ENCODE measurements at places on chromosomes 3 and 15.

GRCh38 chr15:39255760-39256159 is 325.1 kb upstream of the THBS1 start:
- DNase-seq, result no peak

GRCh38 chr3:192881159-192881786 is 36.4 kb downstream of the MB21D2 start:
- DNase-seq, result no peak

- no peak for DNase-seq
Measured at GRCh38 chr3:52217409-52217805, 8.0 kb downstream of the TLR9 start.

- peak; percentile 66 for DNase-seq
Measured at GRCh38 chr3:38646630-38647029, 2.9 kb downstream of the SCN5A start.

GRCh38 chr3:39468108-39468436 is 592 bp downstream of the MOBP start:
- DNase-seq, result no peak

- no peak for DNase-seq
Measured at GRCh38 chr3:187979564-187979963, 174.4 kb upstream of the LPP start.

- DNase-seq, result peak; percentile 71
Measured at GRCh38 chr15:68795298-68795848, 25.3 kb downstream of the ANP32A start.

- DNase-seq, result peak; percentile 53
Measured at GRCh38 chr3:152271501-152272236, 2.9 kb downstream of the MBNL1 start.

GRCh38 chr15:58573270-58573669 is 141.5 kb downstream of the LIPC start:
- no peak for DNase-seq

DNA sequence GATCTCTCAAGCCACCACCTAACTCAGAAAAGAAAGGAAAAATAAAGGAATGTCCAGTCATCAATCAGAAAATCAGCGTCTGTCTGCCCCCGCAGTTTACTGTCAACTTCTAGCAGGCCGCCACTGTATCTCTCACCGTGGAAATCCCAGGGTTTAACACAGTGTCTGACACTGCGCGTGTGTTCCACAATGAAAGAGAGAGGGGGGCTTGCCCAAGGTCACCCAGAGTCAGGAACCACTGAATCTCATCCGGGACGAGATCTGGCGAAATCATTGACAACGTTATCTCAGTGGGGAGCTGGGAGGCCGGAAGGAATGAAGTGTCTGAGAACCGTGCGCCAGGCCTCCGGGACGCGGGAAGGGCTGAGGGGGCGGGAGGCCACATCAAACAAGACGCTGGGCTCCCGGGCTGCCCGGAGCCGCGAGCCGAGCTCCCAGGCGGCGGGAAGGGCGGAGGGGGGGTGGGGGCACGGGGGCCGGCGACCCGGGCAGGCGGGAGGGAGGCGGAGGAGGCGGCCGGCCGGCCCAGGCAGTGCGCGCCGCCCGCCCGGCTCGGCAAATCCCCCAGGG is 2.2 kb upstream of the HES1 start:
- DNase-seq, result peak; percentile 41

- DNase-seq, result no peak
Measured at GRCh38 chr15:64089543-64090280, 3.9 kb downstream of the CIAO2A start.

- DNase-seq, result no peak
Measured at GRCh38 chr3:19573644-19574043, 360.4 kb downstream of the EFHB start.

DNA sequence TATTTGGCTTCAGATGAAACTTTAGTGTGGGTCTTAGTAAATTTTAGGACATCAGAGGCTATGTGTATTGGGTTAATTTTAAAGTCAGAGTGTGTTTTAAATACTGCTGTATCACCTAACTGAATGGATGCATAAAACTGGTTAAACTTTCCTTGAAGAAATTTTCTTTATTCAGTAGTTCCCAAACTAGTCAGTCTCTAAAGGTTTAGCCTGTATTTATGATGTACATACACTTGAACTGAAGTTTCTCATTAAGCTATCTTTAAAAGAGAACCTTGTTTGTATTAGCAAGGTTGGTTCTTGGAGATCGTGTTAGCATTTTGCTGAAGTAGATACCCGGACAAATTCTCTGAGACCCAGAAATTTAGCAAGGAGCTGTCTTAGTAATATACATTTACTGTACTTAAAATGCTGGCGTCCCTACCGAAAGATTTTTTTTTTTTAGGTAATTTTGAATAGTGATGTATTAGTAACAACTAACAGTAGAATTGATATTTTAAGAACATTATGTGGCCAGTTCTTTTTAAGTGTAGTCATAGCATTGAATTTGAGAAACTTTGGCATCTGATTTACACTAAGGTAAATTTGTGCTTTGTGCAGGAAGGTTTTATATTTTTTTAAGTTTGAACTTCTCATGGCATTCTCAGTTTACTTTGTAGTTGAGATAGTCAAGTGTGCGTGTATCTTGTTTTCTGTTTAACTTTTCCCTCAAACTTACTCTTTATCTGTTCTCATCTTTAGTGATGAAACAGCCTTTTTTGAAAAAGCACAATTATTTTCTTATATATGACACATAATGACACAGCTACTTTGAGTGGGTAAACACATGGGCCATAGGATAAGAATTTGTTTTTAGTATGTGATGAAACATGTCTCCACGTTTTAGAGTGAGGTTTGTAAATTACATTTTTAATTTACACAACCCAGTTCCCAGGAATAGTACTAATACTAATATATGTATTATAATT is 2.9 kb downstream of the DIPK2A start:
- DNase-seq, result peak; percentile 72

GRCh38 chr15:57444877-57445513 is 68.7 kb downstream of the CGNL1 start:
- DNase-seq, result no peak

DNA sequence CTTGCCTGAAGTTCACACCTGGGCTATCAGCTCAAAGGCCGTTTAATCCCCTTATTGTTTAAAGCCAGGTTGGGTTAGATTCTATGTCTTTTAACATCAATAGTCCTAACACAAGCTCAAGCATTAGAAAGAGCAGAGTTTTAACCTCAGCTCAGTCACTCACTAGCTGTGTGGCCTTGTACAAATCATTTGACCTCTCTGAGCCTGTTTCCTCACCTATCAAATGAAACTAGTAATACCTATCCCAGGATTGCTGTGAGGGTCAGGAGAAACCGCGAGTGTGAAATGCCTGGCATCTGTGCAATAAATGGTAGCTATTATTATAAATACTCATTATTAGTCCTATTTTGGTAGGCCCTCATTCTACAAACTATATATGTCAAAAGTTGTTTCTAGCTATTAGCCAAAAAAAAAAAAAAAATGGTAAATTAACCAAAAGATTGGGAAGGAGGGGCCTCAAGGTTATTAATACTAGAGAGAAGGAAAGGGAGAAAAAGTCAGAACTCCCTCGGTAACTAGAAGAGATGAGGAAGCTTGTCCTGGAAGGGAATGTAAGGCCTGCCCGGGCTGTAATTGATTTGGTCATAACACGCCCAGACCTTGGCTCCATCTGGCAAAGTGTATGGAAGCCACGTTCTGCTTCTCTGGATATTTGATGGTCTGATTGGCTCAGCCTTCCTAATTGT is 510.5 kb upstream of the PROK2 start:
- no peak for DNase-seq

- DNase-seq, result no peak
Measured at GRCh38 chr3:69145688-69146087, 23.3 kb upstream of the LMOD3 start.

All from hematopoietic multipotent progenitor cell treated with erythropoietin and hydrocortisone succinate and interleukin-3 and kit ligand, for 8 days (in vitro differentiated cells).